ENCODE measurements at places on chromosomes 13 and 19.
A peak's percentile ranks its signal among the peaks of the same experiment; 100 is the strongest.

DNA sequence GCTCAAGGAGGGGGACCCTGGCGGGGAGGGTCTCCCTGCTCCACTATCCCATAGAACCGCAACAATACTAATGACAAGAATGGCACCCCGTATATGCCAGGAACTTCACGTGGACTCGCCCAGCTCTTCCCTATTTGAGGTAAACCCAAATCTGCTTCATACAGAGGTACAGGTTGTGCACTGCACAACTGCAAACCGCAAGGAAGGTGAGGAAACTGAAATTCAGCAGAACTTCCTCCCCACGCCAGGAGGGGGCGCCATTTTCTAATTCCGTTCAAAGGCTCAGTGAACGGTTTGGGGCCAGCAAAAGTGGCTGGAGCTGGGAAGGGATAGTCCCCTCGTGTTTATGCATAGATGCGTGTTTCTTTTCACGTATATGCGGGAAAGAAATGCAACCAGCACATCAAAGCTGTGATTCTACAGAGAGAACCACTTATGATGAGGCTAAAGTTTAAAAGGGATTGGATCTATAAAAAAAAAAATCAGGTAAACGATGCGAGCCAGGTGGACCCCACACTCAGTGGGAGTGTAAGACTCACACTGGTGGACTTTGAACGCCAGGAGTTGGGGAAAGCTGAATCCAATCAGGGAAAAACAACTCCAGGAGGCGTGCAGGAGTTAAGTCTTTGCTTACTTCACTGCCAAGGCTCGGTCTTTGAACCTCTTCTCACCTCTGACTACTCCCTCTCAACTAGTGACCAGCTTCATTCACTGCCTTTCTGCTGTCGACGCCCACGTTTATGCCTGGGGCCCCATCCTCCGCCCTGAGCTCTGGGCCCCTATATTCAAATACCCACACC lies 20.3 kb downstream of the C19orf81 start:
- DNase-seq: peak; percentile 78

DNA sequence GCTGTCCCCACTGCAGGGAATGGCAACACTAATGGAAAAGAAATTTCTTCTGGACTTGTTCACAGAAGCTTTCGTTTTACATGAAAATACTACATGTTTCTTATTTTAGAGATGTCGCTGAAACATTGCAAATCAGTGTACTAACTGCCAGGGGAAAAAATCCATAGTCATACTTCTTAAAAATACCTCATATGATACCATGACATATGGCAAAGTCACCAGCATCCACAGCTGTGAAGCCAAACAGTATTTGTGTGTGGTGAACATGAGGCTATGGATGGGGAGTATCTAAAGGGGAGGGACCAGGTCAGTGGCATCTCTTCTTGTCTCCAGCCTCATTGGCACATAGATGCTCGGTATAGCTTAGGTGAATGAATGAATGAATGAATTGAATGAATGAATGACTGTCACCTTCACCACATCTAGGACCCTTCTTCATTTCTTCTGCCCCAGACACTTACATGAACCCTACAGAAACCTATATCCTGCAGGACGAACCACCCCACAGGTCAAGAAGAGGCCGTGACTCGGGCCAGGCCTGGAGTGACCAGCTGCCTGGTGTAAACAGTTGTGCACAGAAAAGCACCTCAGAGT lies 14.6 kb upstream of the CD33 start:
- no peak for DNase-seq

DNA sequence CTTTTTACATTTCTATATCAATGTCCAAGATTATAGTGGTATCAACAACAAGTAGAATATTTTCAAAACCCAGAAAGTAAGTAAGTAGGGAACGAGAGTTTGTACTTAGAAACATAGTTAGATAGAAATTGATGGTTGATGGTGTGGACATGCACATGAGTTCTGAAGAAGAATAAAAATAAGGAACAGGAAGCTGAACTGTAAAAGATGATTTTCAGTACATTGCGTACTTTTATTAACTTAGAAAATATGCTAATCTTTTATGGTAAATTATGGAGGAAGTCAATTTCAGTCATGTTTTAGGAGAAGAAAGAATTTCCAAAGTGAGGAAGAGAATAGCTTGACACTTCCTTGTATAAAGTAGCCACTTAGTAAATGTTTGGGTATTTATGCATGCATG lies 12.3 kb upstream of the GPR18 start:
- no peak for DNase-seq

DNA sequence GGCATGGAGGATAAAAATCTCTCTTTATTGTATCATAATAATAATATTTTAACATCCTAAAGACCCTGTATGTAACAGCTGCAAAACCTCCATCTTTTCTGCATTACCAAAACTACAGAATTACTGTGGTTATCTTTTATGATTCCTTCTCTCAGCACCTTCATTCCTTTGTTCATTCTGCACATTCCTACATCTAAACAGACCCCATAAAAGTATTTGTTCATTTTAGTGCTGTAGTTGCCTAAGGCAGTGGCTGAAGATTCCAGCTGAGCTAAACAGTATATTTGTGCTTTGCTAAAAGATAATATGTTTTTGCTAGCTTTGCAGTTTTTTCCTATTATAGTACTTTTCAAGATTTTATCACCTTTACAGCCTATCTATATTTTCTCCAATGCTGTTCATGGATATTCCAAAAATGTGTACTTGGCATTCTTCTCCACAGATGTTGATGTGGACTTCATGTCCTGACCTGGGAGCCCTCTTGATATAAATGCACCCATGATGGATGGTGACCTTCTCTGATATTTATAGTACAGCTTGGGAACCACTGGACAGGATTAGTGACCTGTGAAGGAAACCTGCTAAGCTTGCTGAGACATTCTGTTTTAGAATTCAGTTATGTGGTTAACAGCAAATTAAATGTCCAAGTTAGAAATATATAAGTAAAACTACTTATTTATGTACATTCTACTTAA lies 2832.9 kb upstream of the PCDH20 start:
- no peak for DNase-seq

DNA sequence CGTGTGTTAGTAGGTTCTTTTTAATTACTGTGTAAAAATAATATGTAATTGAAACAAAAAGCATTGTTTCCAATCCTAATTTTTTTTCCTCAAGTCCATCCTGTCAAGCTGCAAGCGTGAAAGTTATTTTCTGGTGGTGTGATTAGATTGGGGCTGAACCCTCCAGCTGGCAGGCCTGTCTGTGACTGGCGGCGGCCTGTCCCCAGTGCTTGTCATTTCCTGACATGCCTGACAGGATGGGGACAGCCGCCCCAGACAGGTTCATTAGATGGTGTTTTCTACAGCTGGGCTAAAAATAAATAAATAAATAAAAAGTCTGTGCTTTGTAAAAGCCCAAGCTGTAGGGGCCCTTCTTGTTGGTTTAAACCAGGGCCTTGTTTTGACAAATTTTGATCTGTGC lies 53.7 kb upstream of the MAB21L1 start:
- DNase-seq: peak; percentile 65
